Frontal cortex (tissue), 4 donors: ENCODE measurements at places on chromosomes 2 and 18.
A peak's percentile ranks its signal among the peaks of the same experiment; 100 is the strongest.

- no peak for DNase-seq
Measured at GRCh38 chr2:8168876-8169424, 512.9 kb upstream of the ID2 start.

DNA sequence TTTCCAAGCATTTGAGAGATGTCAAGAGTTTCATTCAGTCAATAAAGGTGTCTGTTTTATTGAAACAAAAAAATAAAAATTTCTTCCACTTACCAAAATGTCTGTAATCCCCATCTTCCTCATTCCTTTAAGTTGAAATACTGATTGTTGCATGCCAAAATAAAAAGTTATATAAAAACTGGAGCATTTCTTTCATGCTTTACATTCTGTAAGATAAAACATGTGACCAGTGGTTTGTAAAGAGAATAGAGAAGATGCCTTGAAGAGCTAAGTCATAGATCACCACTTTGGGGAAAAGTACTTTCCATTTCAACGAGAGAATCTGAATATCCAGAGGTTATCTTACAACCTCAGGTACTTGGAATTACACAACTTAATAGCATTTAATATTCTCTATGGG is 35.9 kb upstream of the MYO1B start:
- DNase-seq = no peak

GRCh38 chr18:72544092-72544886 is at the start of gene CBLN2:
CBLN2 (minus strand) TSS chr18:72544342; CDS start chr18:72542160, 2,182 bp downstream.
- peak; percentile 79 for DNase-seq

- DNase-seq = no peak
Measured at GRCh38 chr2:50402654-50402960, 629.3 kb downstream of the NRXN1 start.

GRCh38 chr18:23106575-23106974 is 28.7 kb upstream of the CABLES1 start:
- DNase-seq = no peak

GRCh38 chr2:101549371-101549770 is 74.5 kb upstream of the RFX8 start:
- DNase-seq = no peak

DNA sequence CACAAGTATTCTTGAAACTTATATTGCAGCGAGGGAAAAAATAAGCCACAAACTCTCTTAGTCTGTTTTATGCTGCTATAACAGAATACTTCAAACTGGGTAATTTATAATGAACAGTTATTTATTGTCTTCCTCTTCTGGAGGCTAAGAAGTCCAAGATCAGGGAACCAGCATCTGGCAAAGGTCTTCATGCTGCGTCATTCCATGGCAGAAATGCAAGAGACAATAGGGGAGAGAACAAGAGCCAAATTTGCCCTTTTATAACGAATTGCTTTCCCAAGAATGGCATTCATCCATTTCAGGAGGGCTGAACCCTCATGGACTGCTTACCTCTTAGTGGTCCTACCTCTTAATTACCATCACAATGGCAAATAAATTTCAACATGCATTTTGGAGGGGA is 46.5 kb downstream of the MAPRE2 start:
- DNase-seq = no peak

GRCh38 chr2:119645173-119645855 is 33.7 kb upstream of the TMEM177 start:
- DNase-seq = no peak

DNA sequence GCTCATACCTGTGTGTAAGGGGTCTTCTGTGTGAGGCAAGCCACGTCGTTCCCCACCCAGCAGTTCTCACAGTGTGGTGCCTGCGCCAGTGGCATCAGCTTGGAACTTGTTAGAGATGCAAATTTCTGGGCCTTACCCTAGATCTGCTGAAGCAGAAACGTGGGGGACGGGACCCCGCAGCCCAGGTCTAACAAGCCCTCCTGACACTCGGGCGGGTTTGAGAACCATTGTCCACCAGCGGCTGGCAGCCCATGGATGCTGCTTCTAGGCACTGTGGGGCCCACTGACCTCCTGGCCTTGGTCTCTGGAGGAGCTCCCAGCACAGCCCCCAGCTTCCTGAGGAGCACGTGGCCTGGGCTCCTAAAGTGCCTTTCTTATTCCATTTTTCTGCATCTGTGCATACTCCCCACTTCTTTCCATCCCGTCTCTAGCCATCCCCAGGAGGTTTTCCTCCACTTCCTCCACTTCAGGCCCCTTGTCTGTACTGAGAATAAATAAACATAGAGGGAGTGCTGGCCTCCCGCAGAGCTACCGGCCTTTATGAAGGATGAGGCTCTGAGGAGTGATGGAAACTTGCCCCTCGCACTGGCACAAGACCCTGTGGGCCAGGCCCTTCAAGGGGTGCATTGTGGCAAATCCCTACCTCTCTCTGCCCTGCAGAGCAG is 94.3 kb downstream of the GALR1 start:
- no peak for DNase-seq

DNA sequence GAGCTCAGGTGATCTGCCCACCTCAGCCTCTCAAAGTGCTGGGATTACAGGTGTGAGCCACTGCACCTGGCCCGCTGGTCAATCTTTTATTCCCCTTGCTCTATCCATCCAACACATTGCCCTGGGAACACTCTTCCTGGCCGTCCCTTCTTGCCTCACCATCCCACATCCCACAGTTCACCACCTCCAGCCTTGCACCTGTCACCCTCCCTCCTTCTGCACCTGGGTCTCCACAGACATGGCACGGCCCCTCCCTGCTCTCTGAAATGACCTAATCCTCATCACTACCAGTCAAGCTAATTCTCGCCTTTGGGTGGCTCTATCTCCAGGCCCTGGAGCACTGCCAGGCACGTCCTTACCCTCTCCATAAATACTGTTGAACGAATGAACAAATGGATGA is 116.9 kb upstream of the TEX51 start:
- DNase-seq = no peak

DNA sequence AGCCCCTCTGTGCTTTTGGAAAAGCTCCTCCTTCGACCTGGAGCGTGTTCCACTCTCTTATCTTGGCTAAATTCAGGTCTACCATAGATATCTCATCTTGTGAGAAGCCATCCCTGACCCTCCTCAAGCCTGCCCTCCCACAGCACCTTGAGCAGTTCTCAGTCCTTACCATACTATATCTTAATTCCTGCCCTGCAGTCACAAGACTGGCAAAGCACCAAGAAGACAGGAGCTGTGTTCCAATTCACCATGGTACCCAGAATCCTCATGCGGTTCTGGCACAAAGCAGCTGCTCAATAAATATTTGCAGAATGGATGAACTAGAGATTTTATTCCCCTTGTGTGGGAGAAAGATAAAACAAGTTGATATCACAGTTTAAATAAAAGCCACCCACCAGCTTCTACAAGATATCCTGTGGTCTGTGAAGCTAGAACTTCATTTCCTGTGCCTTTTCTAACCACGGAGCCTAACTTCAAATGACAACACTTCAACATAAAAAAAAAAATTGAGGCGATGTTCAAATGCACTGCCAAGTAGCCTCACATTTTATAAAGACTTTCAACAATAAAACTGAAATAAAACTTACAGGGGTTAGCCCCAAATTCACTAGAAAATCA is 19.5 kb downstream of the MARCHF4 start:
- no peak for DNase-seq

DNA sequence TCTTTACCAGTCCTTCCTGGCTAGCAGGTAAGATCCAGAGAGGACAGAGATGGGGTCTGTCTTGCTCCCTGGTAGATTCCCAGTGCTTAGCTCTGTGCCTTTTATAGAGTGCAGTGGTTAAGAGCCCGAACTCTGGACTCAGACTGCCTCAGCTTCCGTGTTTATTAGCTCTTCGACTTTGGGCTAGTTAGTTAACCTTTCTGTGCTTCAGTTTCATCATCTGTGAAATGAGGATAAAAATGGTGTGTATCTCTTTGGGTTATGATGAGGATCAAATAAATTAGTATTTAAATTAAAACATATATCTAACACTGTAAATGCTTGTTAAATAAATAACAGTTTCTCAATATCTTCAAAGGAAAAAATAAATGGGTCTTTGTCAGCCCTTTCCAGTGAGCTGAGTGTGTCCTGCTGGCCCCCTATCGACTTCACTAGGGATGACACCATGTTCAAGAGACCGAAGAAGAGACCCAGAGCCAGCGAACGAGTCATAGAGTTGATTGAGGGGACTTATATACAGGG is 38.2 kb downstream of the CERS6 start:
- no peak for DNase-seq

GRCh38 chr2:69674316-69674670 is 30.8 kb upstream of the AAK1 start:
- no peak for DNase-seq

GRCh38 chr18:54359233-54359632 is 1.5 kb downstream of the C18orf54 start:
- no peak for DNase-seq

DNA sequence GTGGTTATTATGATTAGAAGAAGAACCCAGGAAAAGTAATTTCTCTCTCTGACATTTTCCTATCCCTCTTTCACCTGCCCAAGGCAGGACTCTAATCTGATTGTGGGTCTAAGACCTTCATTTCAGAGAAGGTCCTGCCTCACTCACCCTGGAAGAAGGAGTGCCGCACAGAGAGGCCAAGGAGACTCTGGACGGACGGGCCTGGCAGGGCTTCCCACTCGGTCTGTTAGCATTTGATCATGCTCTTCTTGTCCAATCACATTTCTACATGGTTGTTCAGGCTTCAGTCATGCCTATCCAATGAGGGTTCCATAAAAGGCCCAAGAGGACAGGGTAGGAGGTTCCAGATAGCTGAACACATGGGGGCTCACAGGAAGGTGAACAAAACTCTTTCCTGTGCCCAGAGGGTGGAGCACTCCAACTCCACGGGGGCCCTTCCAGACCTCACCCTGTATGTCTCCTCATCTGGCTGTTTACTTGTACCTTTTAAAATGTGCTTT is 27.0 kb downstream of the ZNF892 start:
- no peak for DNase-seq

- DNase-seq = no peak
Measured at GRCh38 chr2:232228971-232229894, 149.3 kb upstream of the ALPP start.

DNA sequence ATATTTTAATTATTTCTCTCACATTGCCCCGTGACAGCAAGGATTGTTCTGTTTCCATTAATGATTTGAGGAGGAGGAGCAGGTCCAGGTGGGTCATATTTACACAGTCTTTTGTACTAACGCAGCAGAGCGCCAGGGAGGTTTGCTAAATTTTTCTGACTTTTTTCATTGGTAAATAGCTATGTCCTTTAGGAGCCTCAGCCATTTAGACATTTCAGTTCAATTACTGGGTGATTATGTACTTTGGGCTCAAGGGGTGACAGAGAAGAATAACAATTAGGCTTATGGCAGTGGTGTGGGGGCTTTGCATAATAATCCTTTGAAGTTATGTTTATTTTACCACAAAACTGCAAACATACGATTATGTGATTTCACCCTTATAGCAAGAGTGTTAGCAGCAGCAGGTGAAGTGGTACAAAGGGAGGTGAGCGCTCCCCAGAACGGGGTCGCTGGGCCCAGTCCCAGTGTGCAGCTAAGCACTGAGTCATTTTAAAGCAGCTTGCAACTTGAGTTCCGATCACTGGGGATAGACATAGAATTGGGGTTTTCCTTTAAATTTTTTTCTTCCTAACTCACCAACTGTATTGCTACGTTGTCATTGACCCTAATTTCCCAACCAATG is 80.3 kb downstream of the TSHZ1 start:
- no peak for DNase-seq

DNA sequence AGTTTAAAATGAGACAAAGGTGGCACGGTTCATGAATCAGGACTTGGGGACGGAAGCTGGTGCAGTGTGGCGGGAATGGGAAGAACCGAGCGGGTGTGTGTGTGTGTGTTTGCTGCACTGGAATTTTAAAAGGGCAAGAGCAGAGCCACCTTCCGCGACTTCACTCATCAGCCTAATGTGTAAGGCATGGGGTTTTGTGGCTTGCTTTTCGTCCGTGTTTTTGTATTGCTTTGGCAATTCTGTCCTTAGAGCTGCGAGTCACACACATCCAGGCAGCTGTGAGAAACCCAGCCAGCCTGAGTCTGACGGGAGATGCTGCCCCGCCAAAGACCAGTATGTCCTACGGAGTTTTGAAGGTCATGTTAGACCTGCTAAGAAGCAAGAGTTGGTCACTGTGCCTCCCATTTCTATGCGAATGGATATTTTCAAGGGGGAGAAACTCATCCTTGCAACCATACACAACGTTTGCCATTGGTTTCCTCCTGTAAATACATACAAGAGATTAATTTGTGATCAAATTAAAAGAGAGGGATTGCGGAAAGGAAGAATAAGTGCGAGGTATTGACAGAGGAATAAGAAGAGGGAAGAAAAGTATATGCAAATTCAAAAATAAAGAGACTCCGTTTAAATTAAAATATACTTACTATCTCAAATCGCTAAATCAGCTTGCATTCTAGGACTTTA is 665 bp upstream of the CACNB4 start:
- peak; percentile 19 for DNase-seq

- DNase-seq = no peak
Measured at GRCh38 chr2:25380586-25381375, 39.1 kb upstream of the DNMT3A start.

DNA sequence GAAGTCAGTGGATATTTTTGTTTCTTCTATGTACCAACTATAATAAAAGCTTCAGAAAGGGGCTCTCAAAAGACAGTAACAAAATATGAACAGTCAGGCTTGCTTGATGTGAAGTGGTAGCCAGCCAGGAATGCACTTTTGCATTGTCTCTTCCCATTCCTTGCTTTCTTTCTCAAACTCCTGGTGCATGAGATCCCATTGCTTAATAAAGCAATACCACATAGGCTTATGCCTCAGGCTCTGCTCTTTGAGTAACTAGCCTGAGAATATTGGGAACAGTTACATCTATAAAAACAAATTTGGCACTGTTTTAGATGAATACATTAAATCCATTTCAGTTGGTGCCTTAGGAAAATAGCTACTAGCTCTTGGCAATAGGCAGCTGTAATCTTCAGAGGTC is 62.6 kb upstream of the ST6GAL2 start:
- no peak for DNase-seq

DNA sequence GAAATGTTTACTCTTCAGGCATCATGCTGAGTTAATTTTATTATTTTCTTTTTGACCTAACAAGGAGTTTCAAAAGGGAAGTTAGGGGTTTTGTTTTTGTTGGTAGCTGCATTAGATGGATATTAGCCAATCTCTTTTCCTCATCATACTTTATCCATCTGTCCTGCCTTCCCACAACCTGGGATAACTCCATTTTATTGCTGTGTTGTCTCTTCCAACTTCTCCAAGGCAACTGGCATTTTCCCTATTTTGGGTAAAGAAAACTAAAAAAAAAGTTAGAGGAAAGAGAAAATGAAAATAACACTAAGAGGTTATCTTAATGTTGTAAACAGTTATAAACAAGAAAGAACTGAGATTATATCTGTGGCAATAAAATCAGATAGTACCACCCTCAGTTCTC is 147.0 kb downstream of the PID1 start:
- no peak for DNase-seq

- no peak for DNase-seq
Measured at GRCh38 chr2:39631718-39632117, 34.0 kb upstream of the TMEM178A start.
